ENCODE measurements at places on chromosomes 16 and 17.

DNA sequence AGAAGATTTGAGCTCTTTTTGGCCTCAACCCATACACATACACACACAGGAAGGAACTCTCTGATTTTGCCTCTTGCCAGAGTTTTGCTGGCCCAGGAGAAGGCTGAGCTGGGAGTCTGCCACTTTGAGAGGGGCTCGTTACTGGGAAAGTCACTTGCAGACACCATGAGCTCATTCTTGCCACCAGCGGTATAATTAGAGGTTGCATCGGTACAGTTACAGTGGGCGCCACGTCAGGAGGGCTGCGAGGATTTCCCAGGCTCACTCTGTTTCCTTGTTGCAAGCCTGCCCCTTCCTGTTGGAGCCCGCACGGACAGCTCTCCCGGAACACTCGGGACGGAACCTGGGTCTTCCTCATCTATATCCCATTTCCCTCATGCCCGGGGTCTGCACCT lies 3.1 kb upstream of the SDK2 start:
- DNase-seq = no peak

- no peak for DNase-seq
Measured at GRCh38 chr16:23398987-23399805, 53.8 kb downstream of the COG7 start.

GRCh38 chr16:48395375-48395774 lies 10.2 kb upstream of the SIAH1 start:
- DNase-seq = no peak

DNA sequence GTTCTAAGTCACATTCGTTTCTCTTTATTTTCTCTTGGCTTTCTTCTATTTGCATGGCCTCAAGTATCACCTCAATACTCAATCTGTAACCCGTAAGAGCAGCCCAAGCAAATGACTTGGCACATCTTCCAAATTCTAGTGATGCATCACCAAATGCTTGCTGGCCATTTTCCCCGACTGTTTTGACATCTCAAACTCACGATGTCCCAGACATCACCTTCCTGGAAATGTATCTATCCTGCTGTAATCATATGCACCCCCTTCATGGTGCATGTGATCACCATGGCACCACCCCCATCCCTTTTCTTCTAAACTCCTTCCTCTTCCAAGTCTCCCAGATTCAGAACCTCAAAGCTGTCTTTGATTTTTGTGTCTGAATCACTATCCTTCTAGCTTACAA lies 24.0 kb upstream of the ABCA5 start:
- no peak for DNase-seq

GRCh38 chr16:57069053-57069452 lies 23.3 kb upstream of the CPNE2 start:
- DNase-seq = no peak

GRCh38 chr17:29710520-29710884 lies 87.8 kb upstream of the CORO6 start:
- no peak for DNase-seq

DNA sequence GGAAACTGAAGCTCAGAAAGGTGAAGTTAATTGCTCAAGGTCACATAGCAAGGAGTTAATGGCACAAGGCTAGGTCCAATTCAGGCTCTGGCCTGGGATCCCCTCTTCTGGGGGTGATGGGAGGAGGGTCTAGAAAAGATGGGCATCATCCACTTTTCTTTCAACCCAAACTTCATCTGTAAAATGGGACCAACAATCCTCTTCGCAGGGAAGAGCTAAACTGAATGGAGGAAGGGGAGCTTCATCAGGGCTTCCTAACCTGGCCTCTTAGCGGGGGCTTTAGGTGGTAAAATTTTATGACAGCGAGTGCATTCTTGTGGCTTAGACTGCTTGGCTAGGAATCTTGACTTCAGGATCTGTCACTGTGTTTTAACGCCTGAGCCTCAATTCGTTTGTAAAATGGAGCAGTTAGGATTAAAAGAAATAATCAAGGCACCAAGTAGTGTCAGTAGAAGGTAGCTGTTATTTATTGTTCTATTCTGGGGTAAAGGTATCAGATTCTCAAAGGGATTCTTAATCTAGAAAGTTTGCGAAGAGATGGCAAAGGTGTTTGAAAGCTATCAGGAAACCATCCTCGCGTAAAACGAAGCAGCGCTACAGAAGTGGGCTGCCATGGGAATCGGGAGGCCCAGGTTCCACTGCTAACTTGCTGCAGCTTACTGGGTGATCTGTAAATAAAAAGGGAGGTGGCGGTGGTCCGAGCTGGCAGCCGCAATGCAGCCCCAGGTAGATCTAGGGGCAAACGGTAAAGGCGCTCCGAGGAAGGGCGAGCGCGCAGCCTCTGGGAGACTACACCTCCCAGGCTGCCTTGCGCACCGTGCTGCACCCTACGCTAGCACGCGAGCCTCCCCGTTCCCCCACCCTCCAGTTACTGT lies 1.5 kb upstream of the SRCAP start:
- DNase-seq = no peak

DNA sequence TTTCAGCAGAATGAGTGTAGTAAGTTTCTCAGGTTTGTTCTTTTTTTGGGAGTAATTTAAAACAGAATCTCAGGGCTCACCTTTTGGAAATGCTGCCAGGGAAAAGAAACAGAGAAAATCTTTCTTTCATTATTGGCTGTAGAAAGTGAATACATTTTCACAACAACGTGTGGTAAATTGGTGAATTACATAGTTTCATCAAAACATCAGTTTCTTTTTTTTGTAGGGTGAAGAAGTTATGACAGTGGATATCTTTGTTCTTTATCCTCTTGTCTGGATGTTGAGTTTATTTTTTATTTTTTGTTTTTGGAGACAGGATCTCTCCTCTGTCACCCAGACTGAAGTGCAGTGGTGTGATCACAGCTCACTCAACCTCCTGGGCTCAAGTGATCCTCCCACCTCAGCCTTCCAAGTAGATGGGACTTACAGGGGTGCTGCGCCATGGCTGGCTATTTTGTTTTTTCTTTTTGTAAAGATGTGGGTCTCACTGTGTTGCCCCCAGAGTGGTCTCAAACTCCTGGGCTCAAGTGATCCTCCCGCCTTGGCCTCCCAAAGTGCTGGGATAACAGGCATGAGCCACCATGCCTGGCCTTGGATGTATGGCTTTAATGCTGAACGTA lies 2.4 kb downstream of the ZNF267 start:
- DNase-seq = no peak

GRCh38 chr17:48463526-48463925 lies 33.5 kb upstream of the SKAP1 start:
- DNase-seq = no peak

DNA sequence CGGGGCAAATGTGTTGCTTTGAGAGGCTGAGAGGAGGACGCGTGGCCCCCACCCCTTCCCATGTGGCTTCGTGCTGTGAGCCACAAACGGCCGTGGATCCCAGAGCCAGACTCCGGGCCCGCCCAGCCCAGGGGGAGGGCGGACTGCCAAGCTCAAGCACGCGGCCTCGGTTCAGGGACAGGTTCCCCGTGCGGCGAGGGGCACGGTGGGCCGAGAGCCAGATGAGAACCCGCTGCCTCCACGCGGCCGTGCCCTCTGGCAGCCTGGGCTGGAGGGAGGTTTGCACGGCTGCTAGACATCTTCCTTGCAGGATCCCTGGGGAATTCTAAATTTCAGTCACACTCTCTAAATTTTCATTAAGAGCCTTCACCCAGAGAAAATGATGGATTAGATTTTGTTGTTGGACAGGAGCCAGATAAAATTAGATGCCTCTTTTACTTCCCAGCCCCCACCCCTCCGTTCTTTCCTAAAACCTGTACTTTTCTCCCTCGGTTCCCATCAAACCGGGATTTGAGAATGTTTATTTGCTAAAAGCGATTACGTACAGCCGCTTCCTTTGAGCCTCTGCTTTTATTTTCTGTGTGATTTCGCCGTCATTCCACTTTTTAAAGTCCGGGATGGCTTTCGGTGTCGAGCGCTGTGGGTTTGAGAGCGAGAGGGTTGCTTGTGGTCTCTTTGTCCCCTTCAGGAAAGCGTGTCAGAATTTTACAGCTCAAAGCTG lies 25.0 kb upstream of the GNG13 start:
- DNase-seq = no peak

- no peak for DNase-seq
Measured at GRCh38 chr16:502179-502943, 25.2 kb upstream of the CAPN15 start.

DNA sequence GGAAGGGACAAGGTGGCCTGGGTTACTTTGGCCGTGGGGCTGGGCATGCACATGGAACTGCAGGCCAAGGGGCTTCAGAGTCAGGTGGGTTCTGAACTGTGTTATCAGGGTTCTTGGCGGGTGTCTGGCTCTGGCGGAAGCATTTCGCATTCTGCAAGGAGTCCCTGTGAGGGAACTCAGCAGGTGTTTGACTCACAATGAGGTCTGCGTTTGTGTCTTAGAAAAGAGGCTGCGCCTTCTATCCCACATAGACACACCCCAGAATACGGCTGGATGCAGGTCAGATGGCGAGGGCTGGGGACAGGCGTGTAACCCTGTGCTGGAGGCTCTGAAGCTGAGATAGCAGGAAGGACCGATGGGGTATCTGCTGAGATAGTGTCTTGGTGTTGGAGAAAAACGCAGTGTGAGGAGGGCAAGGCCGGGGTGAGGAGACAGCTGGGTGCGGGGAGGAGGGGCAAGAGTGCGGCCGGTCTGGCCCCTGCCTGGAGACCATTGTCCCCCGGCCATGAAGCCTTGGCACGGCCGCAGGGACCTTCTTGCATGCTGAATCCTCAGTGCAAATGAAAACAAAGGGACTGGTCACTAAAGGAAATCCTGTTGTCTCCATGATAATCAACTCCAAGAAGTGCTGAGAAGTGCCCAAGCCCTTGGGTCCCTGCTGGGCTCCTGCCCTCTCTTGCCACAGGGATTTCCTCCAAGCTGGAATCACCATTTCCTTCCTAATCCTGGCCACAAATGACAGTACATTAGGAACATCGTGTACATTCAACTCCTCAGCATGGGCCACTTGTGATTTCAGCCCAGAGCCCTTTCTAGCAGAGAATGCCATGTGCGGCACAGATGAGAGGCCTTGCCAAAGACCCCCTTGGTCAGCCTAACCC lies 22.8 kb upstream of the MTSS2 start:
- no peak for DNase-seq

GRCh38 chr16:69307091-69307490 lies 4.1 kb upstream of the VPS4A start:
- no peak for DNase-seq

GRCh38 chr17:18361837-18362697 lies 1.3 kb downstream of the SHMT1 start:
- no peak for DNase-seq

DNA sequence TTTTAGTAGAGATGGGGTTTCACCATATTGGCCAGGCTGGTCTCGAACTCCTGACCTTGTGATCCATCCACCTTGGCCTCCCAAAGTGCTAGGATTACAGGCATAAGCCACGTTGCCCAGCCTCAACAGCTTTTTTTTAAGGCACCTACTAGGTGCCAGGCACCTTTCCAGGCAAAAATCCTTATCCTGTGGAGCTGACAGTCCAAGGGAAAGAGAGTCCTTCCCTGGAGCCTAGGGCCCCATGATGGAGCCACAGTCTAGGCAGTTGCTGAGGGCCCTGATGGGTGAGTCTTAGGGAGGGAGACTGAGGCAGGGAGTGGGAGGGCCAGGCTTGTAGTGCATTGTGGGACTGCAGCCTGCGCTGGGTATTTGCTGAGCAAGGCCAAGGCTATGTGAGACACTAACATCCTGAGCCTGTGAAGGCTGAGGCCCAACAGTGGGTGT lies 79.6 kb upstream of the TOB1 start:
- DNase-seq = no peak

GRCh38 chr16:59179446-59180082 lies 445.4 kb upstream of the GOT2 start:
- DNase-seq = no peak

DNA sequence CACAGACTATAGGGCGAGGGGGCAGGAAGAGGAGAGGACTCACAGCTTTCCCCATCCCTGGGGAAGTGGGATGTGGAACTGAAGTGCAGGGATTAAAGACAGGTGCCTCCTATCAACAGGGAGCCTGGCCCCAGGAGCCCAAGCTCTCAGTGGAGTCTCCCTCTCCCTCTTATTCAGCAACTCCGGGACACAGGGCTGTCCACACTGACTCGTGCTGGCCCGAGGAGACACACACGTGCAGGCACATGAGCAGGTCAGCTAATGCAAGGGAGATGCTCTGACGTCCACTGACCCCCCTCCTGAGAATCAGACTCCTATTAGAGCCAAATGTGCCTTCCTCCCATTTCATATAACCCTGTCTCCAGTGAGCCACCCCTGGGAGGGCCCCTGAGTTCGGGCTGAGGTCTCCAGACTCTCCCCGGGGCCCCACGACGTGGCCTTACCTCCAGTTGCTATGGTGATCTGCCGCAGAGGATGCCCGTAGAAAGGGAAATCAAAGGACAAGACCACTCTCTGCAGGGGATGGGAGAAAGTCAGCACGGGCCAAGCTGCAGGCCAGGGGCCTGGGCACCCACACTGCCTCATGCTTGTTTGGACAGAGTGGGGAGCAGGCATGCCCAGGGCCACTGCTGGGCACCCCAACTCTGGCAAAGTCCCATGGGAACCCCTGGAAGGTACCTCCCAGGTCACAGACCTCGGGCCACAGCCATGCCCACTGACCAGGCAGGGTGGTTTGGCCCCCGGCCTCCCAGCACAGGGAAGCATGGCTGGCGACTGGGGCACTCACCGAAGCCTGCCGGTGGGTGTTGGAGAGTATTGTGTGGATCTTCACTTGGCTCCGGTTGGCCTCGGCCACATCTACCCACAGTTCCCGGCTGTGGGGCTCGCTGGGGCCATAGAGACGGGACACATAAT lies 42.7 kb downstream of the PLXDC1 start:
- no peak for DNase-seq

DNA sequence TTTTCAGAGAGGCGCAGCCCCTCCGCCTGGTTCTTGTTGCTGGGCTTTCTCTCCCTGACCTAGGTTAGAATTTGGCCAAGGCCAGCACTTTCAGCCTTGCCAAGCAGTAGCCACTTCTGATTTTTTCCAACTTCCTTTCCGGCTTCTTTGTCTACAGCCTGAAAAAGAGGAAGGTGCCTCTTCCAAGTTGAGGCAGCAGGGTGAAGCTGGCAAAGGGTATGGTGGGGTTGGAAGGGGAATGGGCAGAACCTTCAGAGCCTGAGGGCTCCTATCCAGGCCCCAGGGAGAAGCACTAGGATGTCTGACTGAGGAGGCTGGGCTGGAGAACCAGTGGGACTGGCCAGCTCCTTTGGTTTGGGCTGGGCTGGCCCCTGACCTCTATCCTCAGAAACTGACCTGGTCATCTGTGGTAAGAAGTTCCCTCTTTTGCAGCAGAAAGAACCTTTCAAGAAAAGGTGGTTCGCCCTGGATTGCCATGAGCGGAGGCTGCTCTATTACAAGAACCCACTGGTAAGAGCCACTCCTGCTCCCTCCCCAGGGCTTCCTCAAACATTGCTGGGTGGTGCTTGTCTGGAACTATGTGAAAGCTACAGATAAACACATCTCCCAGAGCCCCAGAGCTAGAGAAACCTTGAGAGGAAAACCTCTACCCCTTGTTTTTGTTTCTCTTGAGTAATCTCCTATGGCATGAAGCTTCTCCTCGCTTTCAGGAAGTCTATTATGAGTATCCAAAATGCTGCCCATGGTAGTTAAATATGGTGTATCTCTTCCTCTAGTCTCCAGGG lies 16.6 kb upstream of the RNF135 start:
- DNase-seq = no peak

Measured in activated CD4-positive, alpha-beta T cell treated with anti-CD3 and anti-CD28 coated beads for 4 hours (primary cell).